ENCODE measurements at places on chromosomes 2 and 18.
A peak's percentile ranks its signal among the peaks of the same experiment; 100 is the strongest.

GRCh38 chr2:181046833-181047232 is 66.4 kb downstream of the UBE2E3 start:
- no peak for DNase-seq

DNA sequence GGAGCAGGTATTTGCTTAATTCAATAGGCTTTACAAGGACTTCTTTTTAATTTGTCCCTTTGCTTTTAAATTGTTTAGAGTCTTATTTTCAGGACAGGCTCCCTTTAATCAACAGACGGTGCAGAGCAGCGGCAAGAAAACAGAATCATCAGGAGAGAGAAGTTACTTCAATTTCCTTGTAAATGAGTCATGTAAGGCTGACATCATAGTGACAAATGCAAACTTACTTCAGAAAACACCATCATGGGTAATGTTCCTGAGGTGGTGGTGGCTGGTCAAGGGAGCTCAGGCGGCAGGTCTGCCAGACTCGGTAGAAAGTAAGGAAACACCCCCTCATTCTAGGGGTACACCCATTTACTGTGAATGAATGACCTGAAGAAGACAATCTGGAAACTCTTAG is 395.1 kb downstream of the FBXO15 start:
- DNase-seq, result no peak

GRCh38 chr2:73516033-73516432 is 126.2 kb downstream of the NAT8 start:
- DNase-seq, result no peak

- no peak for DNase-seq
Observed at GRCh38 chr2:16272038-16272788, 331.9 kb downstream of the MYCN start.

DNA sequence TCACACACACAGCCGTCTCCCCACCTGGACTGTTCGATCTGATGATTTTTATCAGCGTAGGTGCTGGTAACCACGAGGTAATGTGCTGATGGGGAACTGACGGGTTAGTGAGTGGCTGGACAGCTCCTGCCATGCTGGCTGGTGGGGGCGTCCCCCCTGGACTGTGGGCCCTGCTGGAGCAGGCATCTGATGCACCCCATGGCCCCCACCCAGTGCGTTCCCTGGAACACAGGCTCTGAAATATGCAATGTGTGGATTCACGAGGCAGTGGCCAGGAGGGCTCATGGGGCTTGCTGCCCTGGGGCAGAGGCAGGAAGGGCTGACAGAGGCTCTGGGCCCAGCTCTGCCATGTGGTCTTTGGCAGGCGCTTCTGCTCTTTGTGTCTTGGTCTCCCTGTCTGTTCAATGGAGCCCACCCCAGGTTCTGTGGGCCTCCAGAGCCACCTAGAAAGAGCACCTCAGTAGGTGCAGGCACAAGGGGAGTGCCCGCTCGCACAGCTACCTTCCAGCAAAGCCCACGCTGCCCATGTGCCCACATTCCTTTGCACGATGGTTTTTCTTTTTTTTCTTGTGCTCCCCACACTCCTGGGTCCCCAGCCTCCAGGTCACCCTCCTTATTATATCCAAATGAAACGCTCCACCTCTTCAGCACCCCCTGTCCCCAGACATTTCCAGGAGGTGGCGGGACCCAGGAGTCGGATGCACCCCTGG is 10.3 kb upstream of the PXDN start:
- no peak for DNase-seq

- no peak for DNase-seq
Observed at GRCh38 chr2:137964859-137965459, 686 bp downstream of the HNMT start.

DNA sequence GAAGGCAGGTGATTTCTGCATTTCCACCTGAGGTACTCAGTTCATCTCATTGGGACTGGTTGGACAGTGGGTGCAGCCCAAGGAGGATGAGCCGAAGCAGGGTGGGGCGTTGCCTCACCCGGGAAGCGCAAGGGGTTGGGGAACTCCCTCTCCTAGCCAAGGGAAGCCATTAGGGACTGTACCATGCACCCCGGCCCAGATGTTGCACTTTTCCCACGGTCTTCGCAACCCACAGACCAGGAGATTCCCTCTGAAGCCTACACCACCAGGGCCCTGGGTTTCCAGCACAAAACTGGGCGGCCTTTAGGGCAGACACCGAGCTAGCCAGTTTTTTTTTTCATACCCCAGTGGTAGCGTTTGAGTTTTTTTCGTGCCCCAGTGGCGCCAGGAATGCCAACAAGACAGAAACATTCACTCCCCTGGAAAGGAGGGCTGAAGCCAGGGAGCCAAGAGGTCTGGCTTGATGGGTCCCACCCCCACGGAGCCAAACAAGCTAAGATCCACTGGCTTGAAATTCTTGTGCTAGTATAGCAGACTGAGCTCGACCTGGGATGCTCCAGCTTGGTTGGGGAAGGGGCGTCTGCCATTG is 75.9 kb upstream of the RANBP2 start:
- DNase-seq, result no peak

DNA sequence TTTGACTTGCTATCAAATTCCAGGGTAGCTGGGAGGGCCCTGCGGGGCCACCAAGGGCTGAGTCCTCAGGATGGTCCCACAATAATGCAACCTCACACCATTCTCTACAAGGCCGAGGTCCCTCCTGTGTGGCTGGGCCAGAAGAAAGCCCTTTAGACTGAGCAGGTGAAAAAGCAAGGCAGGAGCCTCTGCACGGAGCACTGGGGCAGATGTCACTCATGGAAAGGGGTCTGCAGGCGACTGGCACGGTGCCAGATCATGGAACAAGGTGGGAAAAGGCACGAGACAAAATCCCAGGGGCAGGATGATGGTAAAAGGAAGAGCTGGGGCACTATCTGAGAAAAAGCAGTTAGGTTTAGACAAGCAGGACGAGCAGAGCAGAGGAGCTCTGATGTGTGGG is 16.1 kb downstream of the HJURP start:
- no peak for DNase-seq

DNA sequence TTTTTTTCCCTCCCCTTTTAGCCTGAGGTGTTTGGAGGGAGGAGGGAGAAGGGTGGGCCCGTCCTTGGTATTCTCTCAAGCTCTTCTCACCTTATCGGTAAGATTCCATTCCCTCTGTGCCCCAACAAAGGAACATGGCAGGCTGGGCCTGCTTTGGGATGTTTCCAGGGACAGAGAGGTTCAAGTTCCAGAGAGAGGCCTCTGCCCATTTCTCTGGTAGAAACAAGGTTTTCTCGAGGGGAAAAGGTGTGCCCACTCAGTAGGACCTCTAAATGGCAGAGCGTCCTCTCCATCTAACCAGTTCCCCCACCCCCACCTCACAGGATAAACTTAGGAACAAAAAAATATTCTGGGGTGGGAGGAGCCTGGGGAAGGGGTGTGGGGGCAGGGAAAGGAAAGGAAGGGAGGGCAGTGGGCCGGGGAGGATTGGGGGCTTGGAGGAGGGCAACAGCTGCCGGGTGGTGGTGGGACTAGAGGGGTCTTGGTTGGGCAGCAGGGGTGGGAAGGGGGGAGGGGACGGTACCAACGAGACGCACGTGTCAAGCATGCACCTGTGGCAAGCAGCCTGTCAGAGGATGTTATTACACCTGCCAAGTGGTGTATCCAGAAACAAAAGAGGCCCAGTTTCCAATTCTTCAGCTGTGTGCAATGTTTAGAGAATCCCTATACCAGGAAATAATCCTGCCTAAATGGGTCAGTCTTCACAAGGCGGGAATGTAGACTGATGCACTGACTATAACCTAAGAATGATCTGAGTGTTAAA is 2.1 kb downstream of the PCBP1 start:
- DNase-seq, result peak; percentile 15

- no peak for DNase-seq
Observed at GRCh38 chr18:44943311-44943881, 262.7 kb downstream of the SETBP1 start.

- DNase-seq, result no peak
Observed at GRCh38 chr2:42361728-42362283, 789 bp upstream of the COX7A2L start.

GRCh38 chr18:57859314-57859713 is 56.2 kb upstream of the ATP8B1 start:
- DNase-seq, result no peak

- DNase-seq, result no peak
Observed at GRCh38 chr2:47193607-47194006, 38.5 kb upstream of the STPG4 start.

- no peak for DNase-seq
Observed at GRCh38 chr2:21198637-21199036, 74.9 kb downstream of the TDRD15 start.

DNA sequence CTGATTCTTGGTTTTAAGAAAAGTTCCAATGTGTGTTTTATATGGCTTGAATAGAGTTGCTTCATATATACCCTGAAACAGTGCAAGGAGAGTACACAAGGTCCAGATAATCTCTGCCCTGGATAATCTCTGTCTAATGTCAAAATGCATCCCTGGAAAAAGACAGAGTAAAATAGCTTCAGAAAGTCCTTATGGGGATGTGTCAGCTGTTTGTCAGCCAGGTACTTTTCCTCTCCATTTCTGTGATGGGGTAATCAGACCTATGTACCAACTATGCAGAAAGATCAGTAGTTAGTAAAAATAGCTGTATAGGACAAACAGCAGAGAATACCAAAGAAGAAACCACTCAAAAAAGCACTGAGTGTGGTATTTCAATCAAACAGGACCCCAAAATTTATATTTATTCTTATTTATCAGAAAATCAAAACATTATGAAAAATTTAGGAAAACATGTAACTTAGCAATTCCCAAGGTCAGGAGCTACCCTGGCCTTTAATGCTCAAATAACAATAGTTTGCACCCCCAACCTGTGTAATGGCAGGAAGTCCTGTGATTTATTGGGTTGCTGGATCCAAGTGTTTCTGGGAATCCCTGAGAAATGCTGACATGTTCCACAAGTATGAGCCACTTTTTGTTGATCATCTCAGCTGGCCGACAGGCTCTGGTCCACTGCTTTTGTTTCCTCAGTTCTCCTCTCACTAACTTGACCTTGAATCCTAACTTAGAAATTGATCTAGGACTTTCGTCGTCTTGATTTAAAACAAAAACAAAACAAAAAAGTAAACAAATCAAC is 69.6 kb downstream of the MDH1 start:
- DNase-seq, result no peak

- DNase-seq, result peak; percentile 47
Observed at GRCh38 chr2:25042321-25043240, 705 bp downstream of the EFR3B start.

- no peak for DNase-seq
Observed at GRCh38 chr18:75364512-75365253, 62.8 kb downstream of the SMIM21 start.

DNA sequence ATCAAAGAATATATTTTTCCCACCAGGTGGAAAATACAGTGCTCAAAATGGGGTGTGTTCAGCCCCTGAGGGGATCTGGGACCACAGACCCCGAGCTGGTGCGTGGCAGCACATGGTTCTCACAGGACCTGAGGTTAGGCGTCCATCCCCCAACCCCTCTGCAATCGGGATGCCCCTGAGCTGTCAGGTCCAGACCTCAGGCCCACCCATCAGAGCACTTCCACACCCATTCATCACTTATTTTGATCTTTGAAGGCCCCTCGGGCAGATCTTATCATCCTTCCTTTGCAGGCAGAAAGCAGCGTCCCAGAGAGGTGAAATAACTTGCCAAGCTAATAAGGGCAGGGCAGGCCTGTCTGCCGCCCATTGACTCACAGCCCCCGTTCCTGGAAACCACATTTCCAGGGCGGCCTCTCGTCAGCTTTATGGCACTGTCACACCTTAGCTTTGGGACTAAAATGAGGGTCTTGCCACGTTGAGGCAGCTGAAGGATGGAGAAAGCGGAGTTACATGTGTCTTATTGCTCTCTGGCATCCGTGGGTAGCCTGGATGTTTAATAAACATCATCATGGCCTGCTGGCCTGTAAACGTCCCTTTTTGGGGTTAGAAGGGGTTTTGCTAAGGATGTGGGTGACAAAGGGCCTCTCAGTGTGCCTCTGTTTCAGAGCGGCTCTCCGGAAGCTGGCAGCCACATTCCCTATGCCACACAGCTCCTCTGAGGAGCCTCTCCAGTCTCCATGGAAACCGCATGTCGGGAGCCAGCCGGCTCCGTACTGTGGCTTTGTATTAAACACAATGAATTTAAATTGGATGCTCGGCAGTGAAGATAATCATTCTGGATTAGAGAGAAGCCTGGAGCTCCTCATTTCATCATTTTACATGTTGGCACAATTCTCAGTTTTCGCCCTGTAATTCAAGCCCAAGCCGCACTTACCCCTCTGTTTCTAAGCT is 58.3 kb upstream of the MAPRE3 start:
- peak; percentile 77 for DNase-seq

DNA sequence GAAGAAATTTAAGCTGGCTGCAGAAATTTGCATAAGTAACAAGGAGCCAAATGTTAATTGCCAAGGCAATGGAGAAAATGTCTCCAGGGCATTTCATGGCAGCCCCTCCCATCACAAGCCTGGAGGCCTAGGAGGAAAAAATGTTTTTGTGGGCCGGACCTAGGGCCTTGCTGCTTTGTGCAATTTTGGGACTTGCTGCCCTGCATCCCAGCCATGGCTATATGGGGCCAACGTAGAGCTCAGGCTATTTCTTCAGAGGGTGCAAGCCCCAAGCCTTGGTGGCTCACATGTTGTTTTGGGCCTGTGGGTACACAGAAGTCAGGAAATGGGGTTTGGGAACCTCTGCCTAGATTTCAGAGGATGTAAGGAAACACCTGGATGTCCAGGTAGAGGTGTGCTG is 57.7 kb downstream of the MOB4 start:
- DNase-seq, result no peak

GRCh38 chr2:231642631-231643494 is 50.2 kb downstream of the TEX44 start:
- DNase-seq, result no peak

DNA sequence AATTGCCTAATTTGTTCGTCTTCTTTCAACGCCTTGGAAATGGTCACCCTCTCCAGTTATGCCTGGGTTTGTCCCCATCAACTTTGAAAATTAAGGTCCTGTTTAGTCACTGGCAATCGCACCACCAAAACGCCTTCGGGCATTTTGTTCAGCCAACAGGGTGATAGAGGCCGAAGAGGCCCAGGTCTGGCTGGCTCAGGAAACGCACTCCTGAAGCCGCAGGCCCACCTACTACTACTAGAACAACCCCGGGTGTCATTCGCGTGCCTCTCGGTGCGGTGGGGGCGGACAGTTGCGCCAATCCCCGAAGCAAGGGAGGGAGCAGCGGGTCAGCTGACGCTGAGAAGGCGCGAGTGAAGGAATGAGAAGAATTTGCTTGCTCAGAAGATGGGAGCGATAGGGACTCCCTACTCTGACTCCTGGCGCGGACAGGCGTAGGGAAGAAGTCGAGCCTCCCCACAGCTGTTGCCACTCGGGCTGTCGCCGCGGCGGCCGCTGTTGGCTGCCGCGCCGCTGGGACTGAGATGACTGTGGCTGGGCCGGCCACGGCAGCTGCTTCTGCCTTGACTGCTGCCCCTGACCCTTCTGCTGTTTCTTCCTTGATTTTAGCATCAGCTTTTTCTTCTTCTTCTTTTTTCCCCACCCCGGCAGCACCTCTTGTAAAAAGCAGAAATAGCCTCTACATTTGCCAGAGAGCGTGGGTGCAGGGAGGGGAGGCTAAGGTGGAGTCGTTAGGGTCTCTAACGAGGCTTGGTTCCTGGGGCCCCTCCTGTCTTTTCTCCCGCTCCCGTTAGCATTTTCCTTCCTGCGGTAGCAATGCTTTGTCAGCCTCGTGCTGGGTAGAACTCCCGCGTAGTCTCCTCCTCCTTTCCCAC is 387.6 kb downstream of the FIGN start:
- no peak for DNase-seq

Data from NCI-H1105 (cell line).